ENCODE measurements at places on chromosomes 11 and 22.

DNA sequence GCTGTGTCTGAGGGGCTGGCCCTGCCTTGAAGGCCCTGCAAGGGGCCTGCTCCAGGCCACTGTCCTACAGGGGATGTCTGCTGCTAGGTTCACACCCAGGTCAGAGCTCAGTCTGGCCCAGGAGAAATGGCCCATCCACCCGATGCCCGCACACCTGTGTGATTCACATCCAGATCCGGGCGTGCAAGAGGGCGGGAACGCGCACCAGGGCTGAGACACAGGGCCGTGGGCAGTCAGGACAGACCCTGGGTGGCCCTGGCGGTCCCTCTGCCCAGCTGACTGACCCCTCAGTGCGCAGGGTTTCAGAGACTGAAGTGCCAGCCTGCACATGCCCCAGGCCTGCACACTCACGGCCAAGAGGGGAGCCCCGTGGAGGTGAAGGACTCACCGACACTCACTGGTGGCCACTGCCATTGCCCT is 7.4 kb downstream of the TOLLIP start:
- no peak for DNase-seq

DNA sequence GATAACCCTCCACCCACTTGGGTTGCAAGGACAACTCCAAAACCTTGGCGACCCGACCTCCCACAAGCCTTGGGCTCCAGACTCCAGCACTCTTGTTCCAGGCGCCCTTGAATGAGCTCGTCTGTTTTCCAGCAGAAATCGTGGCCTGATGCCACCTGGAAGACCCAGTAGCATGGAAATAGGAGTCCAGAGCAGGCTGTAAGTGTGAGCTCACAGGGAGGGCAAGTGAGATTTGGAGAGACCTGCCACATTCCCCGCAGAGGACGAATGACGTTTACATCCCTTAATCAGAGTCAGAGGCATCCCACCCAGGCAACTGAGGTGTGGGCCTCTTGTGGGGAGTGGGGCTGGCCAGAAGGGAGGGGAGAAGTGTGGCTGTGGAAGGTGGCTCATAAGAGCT is 71.9 kb downstream of the LDLRAD3 start:
- DNase-seq, result peak; percentile 81

- DNase-seq, result no peak
Measured at GRCh38 chr11:46520971-46521745, 72.7 kb downstream of the AMBRA1 start.

- no peak for DNase-seq
Measured at GRCh38 chr11:93482556-93482955, 60.6 kb downstream of the SMCO4 start.

DNA sequence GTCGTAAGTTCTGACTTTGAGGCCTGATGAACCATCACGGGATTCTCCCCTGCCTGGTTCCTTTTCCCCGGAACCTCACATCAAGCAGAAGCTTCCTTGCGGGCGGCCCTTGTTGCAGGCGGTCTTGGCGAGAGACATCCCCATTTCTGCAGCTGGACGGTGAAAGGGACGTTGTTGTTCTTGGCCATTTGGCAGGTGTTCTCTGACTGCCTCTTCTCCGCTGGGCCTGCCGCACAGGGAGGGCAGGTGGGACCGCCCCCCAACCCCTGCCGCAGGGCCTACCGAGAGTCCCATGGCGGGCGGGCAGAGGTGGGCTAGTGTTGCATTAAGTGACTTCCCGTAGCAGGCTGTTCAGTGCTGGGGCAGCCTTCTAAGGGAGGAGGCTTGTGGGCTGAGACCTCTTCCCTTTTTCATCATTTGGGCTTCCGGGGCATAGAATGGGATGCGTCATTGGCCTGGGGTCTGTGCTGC is 26.9 kb upstream of the GRAMD4 start:
- DNase-seq, result peak; percentile 50

DNA sequence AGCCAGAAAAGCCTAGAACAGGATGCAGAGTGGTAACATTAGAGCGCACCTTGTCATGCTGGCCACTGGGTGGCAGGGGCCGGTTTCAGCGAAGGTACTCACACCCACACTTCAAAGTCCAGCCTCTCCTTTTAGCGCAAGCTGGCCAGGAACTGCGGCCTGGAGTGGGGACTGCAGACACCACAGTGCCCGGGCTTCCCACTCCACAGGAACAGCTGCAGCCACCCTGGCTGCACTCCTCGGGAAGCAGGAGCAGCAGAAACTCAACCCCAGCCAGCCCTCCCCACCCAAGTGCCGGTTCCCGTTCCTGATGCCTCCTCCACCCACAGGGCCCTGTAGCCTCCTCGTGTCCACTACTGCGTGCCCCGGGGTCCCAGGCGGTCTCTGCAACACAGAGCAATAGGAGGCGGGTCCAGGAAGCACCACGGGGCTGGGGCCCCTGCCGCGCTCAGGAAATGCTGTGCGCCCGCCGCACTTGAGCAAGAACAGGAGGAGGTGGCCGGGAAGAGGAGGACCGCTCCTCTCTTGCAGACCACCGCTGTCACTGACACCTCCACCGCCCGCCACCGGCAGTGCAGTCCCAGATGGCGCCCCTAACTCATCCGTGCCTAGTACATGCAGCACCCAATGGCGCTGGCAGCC is 2.2 kb downstream of the RFPL2 start:
- DNase-seq, result peak; percentile 21

DNA sequence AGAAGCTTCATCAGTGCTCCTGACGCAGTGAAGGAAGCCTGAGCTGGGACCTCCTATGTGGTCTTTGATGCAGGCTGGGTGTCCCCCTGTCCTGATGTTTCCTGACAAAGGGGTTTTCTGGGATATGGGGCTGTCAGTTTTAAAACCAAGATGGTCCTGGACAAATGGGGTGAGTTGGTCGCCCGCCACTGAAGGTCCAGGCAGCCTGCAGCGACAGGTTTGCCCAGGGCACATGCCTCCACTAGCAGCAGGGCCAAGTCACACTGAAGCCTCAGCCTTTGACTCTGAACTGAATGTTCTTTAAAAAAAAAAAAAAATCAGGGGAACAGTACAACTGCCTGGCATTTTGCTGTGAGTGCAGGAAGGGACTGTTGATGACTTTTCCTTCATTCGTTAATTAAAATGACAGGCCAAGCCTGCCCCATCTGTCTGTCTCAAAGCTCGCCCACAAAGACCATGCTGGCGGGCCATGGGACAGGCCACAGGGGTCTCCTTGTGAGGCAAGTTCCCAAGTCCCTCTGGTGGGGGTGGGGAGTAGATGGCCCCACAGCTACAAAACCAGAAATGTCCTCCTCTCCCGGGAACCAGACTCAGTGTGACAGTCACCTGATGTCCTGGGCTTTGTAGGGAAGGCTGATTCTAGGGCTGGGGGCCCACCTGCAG is 274.8 kb downstream of the CTTN start:
- DNase-seq, result no peak

DNA sequence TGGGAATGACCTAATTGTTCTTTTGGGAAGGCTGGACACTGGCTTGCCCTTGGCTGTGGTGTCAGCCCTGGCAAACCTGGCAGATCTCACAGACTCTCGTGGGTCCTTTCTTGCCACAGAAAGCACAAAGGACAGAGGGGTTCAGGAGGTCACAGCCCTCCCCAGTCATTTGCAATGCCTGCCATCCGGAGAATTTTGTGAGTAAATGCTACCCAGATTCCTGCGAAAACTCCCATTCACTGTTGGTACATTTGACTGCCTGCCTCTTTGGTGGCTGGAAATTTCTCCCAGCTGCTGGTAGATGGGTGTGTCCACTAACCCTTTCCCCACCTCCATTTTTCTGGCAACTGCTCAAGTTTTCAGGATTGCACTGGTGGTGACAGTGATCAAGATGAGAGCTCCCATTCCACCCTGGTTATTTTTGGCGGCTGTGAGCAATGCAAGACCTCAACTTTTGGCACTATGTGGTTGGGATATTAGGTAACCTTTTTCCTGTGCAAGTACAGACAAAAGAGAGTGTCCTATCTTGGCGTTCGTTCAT is 155.7 kb downstream of the NAV2 start:
- no peak for DNase-seq

DNA sequence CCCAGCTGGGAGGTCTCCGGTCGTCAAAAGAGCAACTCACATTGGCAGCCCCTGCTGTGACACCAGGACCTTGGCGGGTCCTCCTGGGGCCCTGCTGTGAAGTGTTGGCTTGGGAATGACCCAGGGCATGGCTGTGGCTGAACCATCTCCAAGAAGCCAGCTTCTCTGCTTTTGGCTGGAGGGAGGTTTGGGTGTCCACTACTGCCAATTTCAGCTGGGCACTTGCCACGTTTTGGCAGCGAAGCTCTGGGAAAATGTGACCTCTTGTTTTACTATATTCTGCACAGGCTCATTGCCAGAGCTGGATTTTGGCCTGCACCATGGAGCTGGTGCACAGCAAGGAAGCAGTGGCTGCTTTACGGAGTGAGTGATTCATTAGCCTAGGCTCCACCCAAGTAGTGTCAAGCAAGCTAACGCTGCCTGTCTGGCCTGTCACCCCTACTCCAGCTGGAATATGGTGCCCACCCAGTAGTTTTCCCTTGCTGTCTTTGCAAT is 24.3 kb upstream of the SMCO4 start:
- peak; percentile 65 for DNase-seq

Measured in pons (tissue), 1 donor.